ENCODE measurements at places on chromosomes 6 and 20. TPM values are rescaled to one million over a fixed set of nuclear protein-coding genes. Genes with fewer than 3 reads are reported as not detected.

DNA sequence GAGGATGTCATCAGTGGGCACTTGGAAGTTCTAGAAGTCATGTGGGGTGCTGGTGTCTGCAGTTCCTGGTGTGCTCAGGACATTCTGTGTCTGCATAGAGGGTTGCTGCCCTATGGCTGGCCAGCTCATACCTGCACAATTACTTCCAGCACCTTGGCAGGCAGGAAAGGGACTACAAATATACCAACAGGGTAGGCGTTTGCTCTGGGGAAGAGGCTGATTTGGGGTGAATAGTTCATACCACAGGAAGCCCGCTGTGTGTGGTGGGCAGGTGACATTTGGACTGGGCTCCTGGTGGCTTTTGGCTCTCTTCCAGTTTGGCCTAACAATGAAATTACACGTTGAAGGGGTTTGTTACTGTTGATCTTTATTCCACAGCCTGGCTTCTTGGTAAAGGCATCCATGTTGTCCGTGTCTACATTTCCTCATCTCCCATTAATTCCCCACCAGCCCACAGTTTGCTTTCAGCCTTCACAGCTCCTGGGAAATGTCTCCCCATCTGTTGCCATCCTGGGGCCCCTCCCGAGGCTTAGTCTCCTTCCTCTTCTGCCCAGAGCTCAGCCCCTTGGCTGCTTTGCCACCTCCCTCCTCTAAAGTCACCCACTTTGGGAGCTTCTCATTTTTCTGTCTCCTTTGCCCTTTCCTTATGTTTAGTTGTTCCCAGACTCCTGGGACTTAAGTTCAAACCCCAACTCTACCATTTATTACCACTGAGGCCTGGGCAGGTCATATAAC lies 88.1 kb downstream of the RSPH3 start:
- H3K36me3 ChIP-seq = no peaks in the 10 kb centered on the region
- H3K4me3 ChIP-seq = no peak overlapping the region
- no peak overlapping the region for H3K27ac ChIP-seq
- no peaks in the 10 kb centered on the region for H3K4me1 ChIP-seq

The ERVFRD-1 gene
- total RNA-seq = not detected

DNA sequence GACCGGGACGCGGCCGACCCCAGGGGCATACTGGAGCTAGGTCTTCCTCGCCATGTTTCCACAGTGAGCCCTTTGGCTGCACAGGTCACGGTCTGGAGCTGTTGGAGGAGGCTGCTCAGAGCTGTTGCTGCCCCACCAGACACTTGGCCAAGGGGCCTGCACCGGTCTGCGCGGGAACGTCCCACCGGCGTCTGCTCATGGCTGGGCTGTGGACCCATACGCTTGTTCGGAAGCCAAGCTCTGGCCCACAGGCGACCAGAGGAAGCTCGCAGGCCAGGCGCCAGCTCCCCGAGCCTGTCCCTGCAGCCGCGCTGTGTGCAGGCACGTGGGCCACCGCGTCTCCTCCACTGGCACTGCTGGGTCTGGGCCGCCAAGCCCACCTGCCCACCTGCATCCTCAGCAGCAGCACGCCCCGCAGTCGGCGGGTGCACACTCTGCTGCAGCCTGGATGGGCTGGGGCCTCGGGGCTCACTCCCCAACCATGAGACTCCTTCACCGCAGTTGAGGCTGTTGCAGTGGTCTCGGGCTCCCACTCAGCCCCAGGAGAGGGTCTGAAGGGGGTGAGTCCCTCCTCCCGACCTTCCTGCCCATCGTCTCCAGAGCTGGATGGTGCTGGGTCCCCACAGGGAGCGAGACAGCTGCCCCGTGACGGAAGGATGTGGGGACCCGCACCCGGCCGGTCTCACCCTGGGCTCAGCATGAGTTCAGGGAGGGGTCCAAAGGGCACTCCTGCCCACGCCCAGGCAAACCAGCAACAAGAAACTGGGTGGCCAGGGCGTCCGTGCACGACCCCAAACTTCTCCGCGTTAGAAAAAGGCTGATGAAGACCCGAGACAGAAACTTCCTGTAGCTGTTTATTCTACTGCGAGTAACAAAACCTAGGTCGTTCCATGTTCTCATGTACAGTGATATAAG lies 15.5 kb upstream of the TCFL5 start:
- no peak overlapping the region for H3K4me3 ChIP-seq
- peaks cover 8% of the 10 kb centered on the region for H3K4me1 ChIP-seq
- H3K36me3 ChIP-seq = no peaks in the 10 kb centered on the region
- H3K27me3 ChIP-seq = no peaks in the 10 kb centered on the region
- peak; percentile 58 for DNase-seq

- peaks cover 10% of the 10 kb centered on the region for H3K4me1 ChIP-seq
- H3K27ac ChIP-seq = peak overlapping the region; percentile 0
- no peak overlapping the region for H3K4me3 ChIP-seq
- H3K27me3 ChIP-seq = no peaks in the 10 kb centered on the region
These were observed 12.1 kb downstream of the TJAP1 start for GRCh38 chr6:43489277-43490072.

The NUS1 gene
- 15.8 TPM for total RNA-seq

- H3K36me3 ChIP-seq = no peaks in the 10 kb centered on the region
- H3K27me3 ChIP-seq = no peaks in the 10 kb centered on the region
- DNase-seq = no peak
These were observed 39.4 kb upstream of the PMEPA1 start for GRCh38 chr20:57749131-57749690.

GRCh38 chr6:43263314-43264178 lies 20.3 kb downstream of the TTBK1 start:
- no peaks in the 10 kb centered on the region for H3K36me3 ChIP-seq
- H3K4me1 ChIP-seq = no peaks in the 10 kb centered on the region

Measured in breast epithelium (tissue), 4 donors.